ENCODE measurements at places on chromosomes 4 and X. TPM values are rescaled to one million over a fixed set of nuclear protein-coding genes. Genes with fewer than 3 reads are reported as not detected.

VCX gene
- total RNA-seq = not detected

MAGED4 gene
- total RNA-seq = 6.0 TPM

SLC7A11 gene
- total RNA-seq = 29.3 TPM

MAGEA8 gene
- not detected for total RNA-seq

FAM47E gene
- total RNA-seq = not detected

TBX22 gene
- total RNA-seq = not detected
